ENCODE measurements at places on chromosomes 1 and 21.

DNA sequence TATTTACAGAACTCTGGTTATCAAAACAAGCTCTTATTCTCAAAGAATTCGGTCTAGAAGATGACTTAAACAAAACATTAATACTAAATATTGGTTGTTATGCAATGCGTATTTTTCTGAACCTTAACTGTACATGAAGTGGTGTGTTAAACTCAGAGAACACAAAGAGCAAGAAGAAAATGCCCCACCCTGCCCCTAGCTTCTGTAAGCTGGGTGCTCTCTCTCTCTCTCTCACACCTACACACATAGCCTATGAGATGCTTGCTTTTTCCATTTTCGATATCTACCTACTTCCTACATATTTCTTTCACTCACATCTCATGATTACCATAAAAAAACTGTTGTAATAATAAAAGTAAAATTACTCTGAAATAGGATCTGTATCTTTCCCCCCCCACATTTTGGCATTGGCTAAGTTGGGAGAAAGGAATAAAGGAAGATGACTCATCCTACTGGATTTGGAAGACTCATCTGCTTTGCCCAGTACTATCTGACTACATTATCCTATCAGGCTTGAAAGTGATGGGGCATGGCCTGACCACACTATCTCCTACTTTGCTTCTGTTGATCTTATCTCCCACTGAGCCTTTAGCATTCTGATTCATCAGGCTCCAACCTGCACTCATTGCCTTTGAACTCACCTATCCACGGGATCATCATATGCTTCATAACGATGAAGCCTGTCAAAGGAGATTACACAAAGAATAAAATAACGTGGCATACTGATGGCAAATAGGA is 2.9 kb downstream of the CRYZ start:
- DNase-seq: no peak

GRCh38 chr1:160608057-160608456 is 28.8 kb upstream of the CD84 start:
- DNase-seq: no peak

DNA sequence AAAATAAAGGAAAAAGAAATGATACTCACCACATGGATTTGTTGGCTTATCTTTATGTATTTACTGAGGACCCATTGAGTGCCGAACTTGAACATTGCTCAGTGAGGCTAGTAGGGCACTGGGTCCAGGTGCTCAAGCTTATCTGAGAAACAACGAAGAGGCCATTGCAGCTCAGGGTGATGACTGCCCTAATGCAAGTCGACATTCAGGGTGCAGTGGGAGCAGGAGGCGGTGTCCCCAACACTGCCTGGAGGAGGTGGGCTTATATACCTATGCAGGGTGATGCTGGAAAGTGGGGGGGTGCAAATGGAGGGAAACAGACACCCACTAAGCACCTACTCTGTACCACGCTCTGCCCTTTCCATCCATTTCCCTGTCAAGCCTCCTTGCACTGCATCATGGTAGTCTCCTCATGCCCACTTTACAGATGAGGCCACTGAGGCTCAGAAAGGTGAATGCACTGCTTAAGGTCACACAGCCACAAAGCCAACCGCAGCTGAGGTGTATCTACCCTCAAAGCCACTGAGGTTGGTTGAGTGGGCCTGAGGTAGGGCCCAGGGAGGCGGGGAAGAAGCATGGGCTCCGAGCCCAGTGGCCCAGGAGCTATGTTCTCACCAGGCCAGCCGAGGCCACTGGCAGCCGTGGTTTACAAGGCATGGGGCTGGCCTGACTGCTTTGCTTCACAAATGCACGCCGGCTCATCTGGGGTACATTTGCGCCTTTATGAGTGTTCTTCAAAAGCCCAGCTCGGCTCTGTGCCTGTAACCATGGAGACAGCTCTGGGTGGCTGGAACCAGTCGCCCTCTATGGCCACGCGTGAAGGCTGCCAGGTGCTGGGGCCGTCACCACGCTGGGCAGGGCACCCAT is 103.8 kb downstream of the EPHB2 start:
- peak; percentile 79 for DNase-seq

DNA sequence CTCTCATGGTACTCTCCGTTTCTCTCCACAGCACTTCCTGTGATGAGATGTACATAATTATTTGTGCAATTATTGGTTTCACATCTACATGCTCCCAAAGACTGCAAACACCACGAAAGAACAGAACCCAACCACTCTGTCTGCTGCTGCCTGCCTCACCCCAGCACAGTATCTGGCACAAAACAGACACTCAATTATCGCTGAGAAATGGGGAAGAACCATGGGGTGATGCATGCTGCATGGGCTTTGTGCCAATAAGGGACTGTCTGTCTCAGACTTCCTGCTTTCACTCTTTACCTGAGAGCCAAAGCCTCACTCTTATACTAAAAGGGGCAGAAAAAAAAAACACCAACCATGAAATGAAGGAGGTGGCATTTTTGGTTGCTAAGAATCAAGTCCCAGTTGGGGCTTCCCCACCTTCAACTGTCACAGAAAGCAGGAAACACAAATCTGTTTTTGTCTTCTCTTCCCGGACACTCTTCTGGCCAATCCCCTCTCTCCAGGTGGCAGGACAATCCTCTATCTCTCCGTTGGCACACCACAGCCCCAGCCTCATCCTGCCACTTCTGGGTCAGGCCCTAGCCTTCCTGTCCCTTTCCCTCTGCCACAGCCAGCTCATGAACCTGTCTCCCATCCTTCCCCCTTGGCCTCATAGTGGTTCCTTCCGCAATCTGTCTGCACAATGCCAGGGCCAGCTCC is 82.0 kb downstream of the TGFBR3 start:
- DNase-seq: no peak

GRCh38 chr1:156410740-156411139 is 41.7 kb downstream of the RHBG start:
- no peak for DNase-seq

DNA sequence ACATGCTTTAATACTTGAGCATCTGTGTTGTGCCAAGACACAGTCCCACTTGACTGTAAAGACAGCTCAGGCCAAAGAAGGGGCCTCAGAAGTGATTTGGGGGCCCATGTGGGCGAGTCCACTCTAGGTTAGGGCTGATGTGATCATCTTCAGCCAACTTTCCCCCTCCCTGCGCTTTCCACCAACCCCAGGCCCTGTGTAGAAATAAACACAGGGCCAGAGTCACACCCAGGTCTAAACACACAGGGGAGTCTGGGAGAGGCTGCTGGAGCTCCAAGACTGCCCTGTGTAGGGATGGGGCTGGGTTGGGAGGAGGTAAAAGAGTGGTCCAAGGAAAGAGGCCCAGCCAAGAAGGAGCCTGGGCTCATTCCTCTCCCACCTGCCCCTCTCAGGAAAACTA is 2.5 kb upstream of the WNT2B start:
- DNase-seq: no peak

GRCh38 chr1:172960454-172961208 is 90.1 kb downstream of the TNFSF18 start:
- DNase-seq: no peak

GRCh38 chr21:14453339-14454015 is 70.5 kb upstream of the HSPA13 start:
- no peak for DNase-seq

DNA sequence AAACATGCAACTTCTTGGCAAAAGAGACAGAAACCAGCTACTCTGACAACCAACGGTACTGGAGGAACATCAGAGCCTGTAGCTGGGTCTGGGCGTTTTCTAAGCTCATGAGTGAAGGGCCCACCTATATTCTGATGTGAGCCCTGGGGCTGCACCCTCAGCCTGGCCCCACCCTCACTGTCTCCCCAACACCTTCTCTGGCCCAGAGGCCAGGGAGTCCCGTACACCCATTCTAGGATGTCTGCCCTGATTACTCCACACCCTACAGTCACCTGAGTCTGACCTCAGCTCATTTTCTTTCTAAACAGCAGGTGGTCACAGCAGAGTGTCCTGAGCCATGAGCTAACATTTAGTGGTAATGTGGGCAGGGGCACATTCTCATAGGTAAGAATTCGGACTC is 439.2 kb downstream of the MATN1 start:
- DNase-seq: no peak

- no peak for DNase-seq
Observed at GRCh38 chr1:8495928-8496401, 178.1 kb downstream of the SLC45A1 start.

DNA sequence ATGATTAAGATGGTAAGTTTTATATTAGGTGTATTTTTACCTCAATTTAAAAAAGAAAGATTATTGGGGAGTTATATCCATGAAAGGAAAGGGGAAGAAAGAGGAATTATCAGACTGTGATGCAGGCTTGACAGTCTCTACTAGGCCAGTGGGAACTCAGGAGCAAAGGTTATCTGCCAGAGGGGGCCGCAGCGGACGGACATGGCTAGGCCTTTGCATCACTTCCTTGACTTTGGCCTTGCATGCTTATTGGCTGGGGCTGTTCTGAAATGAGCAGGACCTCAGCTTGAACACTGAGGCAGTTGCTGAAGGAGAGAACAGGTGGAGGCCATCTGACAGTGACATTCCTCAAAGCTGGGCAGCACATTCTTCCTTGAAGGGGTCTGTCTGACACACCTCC is 150.9 kb downstream of the CYYR1 start:
- DNase-seq: no peak

DNA sequence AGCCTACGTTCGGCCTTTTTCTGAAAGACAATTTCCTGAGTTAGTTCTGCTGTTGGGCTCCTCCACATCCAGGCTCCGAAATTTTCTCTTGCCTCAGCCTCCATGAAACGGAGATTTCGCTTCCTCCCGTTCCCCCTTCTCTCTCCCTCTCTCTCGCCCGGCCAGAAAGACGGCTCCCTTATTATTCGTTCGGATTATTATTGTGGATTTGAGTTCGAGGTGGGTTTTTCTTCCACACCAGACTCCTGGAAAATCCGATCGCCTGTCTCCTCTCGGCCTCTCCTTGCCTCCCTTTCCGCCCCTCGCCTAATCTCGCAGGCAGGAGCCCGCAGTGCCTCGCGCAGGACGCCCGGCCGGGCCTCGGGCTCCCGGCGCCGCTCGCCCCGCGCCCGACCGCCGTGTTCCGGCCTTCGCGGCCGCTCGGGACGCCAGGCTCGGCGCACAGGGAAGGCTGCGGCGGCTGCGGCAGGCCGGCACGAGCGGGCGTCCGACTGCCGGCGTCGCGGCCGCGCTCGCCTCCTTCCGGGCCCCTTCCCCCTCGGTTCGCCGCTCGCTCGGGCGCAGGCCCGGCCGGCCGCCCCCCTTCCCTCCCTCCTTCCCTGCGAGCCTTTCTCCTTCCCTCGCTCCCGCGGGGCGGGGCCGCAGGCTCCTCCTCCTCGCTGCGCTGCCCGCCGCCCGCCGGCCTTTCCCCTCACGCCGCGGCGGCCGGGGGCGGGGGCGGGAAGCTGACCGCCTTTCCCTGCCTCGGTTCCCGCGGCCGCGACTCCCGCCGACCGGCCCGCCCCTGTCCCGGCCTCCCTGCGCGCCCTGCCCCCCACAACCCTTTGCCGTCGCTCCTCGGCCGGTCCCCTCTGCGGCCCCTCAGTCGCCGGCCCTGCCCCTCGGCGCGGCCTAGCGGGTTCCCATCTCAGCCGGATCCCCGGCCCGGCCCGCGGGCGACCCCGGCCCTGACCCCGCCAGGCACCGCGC is at the start of gene ARHGEF11:
Gene ARHGEF11, minus strand, starts transcription at position 493 of the 969 bp plus-strand sequence. CDS start 1,412 bp downstream, outside the sequence.
- peak; percentile 99 for DNase-seq

GRCh38 chr1:59481881-59482505 is 185.1 kb downstream of the FGGY start:
- DNase-seq: no peak

DNA sequence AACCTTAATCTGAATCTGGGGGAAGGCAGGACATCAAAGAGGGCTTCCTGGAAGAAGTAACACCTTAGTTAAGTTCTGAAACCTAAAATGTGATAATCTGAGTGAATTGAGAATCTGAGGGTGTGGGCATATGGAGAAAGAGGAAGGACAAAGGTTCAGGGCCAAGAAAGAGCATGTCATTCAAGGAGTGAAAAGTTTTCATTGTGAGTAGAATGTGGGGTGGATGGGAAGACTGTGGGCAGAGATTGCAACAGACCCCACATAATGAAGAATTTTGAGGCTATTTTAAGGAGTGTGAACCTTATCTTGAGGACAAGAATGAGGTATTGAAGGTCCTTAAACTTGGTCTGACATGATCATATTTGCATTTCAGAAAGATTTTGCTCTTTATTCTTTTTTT is 227.2 kb downstream of the PTGER3 start:
- no peak for DNase-seq

- no peak for DNase-seq
Observed at GRCh38 chr1:95578462-95578861, 344.5 kb downstream of the RWDD3 start.

DNA sequence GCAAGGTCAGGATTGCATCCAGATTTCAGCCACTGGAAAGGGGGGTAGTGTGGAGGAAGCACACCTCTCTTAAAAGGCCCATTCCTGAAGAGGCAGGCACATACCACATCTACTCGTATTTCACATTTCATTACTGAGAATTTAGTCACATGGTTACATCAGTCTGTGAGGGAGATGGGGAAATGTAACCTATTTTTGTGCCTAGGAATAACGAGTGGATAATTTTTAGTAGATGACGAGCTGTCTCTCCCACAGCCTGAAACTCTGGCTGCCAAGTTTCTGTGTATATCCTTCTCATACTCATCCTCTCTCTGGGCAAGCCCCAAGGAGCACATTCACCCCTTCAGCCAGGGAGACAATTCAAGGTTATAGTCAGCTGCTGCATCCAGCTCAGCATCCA is 10.3 kb upstream of the C21orf91 start:
- no peak for DNase-seq

- no peak for DNase-seq
Observed at GRCh38 chr1:212941452-212941851, 8.9 kb upstream of the VASH2 start.

DNA sequence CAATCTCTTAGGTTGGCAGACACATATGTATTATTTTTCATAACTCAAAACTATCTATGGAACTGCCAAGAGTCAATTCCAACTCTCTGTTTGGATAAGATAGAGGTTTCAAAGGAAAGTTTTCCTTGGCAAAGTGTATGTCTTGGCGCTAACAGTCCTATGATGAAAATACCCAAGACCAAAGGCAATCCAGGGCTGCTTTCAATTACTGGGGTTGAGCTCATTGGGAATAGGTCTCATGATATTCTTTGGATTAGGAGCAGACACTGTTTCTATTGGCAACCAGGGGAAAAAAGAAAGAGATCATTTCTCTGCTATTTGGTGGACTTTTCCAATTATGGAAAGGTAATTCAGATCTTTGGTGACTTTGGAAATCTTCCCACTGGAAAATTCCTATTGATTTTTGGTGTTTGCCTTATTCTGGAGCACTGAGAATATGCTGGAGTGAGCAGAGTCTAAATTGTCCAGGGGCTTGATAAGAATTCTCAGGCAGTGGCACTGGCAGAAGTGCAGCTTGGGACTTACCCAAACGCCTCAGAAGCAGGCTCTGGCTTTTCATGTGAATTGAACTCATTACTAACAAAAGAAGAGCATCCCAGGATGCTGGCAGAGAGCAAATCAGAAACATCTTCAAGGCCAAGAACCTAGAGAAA is 20.4 kb upstream of the PLXNA2 start:
- DNase-seq: no peak

GRCh38 chr1:94540440-94541245 is 916 bp downstream of the F3 start:
- no peak for DNase-seq

DNA sequence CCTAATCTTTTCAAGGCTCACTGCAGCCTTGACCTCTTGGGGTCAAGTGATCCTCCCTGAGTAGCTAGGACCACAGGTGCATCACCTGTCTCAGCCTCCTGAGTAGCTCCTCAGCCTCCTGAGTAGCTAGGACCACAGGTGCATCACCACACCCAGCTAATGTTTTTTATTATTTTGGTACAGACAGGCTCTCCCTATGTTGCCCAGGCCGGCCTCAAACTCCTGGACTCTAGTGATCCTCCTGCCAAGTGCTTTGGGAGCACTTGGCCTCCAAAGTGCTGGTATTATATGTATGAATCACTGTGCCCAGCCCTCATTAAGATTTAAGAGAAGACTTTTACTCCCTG is 58.5 kb upstream of the S1PR1 start:
- no peak for DNase-seq

All from posterior cingulate gyrus (tissue), 11 donors.